ENCODE measurements at places on chromosomes 11 and 22.

- no peak for DNase-seq
Observed at GRCh38 chr11:47545298-47545697, 7.6 kb downstream of the CELF1 start.

GRCh38 chr11:15865212-15865987 is 490.9 kb downstream of the SOX6 start:
- DNase-seq: no peak

DNA sequence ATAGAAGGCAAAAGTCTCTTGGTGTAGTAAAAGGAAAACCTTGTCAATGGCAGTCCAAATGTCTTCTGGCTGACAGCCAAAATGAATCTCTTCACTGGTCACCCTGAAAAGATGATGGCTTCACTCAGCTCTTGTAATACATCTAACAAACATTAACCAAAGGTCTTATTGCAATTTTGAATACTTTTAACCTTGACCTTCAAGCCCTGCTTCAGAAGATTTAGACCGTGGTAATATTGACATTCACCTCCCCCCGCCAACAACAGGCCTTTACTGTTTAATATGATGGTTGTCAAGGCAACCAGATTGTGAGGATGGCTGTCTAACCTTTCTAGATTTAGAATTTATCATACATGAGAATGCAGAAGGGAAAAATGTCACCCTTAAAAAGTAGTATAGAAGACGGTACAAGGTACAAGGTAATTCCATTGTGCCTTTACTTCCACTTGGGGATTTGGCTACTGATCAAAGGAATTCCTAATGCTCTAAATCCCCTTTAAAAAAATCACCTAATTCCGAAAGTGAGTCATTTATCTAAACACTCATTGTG is 342.3 kb downstream of the LARGE1 start:
- DNase-seq: peak; percentile 69

DNA sequence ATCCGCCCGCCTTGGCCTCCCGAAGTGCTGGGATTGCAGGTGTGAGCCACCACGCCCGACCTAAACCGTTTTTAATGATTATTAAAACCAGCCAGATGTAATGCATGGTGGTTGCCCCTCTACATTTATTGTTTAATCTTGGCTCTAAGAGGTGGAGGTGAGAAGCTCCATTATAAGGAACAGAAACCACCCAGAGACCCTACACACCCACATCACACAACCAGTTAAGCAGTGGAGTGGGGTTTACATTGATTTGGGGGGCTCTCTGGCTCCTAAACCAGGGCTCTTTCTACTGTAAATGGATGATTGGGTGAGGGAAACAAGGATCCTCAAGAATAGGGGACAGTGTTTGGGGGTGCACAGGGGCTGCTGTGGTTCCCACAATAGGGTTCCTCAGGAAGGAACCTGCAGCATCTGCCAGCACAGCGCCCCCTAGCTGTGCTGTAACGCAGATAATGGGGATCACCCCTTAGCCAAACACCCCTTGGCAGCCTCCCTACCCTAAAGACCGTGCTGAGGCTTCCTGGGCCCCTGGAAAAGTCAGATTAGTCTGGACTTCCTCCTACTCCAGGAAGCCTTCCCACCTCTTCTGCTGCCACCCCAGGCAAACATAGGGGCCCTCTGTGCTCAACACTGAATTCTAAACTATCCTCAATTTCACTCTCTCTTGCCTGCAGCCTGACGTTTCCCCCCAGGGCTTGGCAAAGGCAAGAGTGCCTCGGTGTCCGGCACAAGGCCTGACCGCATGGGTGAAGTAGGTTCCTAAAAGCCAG is 2.4 kb downstream of the MPST start:
- DNase-seq: peak; percentile 55

GRCh38 chr11:14546672-14547071 is 26.5 kb upstream of the PSMA1 start:
- DNase-seq: no peak

DNA sequence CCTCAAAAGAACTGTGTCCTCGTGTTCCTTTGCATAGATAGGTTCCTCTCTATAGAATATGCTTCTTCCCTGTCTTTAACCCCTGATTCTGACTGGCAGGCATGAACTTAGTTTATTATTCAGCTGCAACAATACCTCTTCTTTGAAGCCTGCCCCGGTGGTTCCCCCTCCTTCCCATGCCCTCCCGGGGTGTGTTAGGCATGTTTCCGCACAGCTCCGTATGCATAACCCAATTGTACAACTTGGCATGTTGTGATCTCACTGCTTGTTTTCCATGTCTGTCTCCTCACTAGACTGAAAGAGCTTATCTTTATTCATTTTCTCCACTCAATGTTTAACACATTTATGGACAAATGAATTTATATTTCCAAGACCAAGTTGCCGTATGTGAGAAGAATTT is 72.6 kb downstream of the DEPDC5 start:
- no peak for DNase-seq

DNA sequence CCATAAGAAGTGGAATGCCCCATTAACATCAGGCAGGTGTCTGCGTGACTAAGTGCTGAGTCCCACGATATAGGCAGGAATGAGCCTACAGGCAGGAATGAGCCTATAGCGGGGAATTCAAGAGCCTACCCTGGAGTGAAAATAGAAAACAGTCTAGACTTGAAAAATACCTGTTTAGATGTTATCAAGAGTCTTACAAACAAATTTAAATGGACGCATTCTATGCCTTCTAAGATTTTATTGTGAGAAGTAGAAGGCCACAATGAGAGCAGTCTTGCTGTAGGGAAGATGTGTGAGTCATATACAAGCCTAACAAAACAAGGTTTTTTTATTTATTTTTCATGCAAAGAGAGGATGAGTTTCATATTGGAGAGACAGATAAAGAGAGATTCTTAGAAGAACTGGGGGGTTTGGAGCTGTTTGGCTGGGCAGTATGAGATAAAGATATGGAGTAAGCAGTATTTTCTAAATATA is 200.8 kb upstream of the ZC3H12C start:
- DNase-seq: no peak

DNA sequence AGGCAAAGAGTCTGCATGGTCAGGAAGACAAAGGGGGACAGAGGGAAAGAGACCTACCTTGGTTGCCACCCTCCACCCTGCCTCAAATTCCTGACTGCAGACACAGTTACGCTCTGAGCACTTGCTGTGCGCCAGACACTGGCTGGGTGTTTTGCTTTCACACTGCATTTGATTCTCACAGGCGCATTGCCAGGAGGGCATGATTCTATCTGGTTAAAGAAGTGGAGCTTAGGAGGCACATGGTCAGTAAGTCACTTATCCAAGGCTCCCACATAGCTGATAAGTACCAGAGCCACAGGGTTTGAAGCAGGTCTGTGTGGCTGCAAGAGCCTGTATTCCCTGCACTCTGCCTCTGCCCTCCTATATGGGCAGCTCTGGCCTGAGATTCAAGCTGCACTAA is 103.9 kb downstream of the TIMP3 start:
- no peak for DNase-seq

- no peak for DNase-seq
Observed at GRCh38 chr22:24423519-24424000, 3.8 kb upstream of the ADORA2A start.

DNA sequence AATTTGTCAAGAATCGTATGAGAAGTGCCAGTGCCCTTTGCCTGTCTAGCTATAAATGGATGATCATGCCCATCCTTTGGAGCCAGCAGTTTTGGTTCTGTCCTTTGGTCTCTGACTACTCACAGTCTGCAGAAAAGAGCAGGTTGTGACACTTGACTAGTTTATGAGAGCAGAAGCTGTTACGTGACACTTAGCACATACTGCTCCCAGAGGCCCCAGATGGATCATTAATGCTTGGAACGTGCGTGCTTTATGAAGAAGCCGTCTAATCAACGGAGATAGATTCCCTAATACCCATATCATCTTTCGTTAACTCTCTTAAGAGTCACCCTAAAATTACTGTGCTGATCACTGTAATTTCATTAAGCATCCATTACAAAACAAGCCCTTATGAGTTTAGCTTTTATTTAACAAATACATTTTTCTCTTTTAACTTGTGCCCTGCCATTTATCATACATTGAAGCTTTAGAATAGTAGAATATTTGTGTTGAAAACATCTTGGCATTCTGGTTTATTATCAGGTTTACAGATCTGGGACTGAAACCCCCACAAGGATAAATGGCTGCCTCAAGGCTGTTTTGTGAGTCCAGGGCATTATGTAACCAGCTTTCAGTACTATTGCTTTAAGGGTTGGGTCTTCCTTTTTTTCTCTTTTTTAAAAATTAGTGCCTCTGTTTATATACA is 47.0 kb upstream of the ADORA2A start:
- no peak for DNase-seq

- DNase-seq: no peak
Observed at GRCh38 chr22:44765571-44766285, 13.4 kb downstream of the ARHGAP8 start.

- DNase-seq: no peak
Observed at GRCh38 chr11:73277467-73277866, 5.3 kb downstream of the P2RY6 start.

- peak; percentile 79 for DNase-seq
Observed at GRCh38 chr11:76783896-76784813, 999 bp downstream of the TSKU start.

DNA sequence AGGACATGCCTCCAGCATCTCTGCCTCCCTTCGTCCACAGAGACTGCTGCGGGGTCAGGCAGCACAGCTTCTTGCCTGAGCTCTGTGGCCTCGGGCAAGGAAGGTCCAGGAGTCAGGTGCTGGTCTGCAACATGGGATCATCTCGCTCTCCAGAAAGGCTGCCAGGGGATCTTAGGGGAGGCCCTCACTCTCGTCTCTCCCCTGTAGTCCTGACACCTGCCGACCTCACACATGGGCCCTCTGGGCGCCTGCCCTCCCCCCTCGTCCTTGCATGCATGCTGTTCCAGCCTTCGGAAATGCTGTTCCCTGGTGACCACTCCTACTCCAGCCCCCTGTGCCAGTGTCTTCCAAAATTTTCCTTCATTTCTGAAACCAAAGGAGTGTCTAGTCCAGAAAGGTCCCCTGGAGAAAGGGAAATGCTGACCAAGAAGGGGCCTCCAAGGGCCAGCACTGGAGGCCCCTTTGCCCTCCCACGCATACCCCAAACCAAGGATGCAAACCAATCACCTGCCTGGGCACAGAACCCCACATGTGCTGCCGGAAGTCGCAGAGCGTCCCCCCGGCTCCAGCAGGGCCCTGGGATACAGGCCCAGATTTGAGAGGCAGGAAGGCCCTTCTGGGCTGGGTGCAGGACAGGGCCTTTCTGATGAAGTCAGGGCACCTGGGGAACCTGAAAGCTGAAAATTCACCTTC is 41.0 kb downstream of the IGF2 start:
- no peak for DNase-seq

DNA sequence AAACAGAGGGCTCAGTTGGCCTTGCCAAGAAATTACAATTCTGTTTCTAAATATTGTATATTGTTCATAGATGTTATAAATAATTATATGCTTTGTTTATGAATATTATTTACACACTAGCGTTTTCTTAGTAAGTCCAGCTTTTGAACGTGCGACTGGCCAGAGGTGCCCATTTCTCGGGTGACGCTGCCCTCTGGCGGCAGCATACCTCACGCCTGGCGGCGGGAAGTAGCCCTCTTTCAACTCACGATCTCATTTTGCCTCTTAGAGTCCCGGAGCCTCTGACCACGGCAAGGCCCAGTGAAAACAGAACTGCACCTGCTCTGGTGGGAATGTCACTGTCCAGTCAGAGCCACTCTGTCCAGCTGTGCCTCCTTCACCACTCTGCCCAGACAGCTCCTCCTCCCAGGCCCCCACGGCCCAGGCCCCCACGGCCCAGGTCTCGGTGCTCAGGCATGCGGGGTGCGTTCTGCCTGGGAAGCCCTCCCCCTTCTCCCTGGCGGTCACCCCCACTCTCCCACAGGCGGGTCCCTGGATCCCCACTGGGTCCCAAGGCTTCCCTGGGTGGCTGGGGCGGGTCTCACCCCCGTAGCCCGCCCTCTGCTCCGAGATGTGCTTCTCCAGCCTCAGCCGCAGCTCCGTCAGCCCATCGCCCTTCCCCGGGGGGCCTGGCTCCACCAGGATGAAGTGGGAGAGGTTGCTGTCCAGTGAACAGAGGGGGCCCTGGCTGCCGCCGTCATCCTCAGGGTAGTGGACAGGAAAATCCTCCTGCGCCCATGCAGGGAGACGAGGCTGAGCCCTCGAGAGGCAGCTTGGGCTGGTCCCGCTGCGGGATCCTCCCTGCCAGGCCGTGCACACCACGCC is 19.3 kb downstream of the TSSC4 start:
- DNase-seq: peak; percentile 88

DNA sequence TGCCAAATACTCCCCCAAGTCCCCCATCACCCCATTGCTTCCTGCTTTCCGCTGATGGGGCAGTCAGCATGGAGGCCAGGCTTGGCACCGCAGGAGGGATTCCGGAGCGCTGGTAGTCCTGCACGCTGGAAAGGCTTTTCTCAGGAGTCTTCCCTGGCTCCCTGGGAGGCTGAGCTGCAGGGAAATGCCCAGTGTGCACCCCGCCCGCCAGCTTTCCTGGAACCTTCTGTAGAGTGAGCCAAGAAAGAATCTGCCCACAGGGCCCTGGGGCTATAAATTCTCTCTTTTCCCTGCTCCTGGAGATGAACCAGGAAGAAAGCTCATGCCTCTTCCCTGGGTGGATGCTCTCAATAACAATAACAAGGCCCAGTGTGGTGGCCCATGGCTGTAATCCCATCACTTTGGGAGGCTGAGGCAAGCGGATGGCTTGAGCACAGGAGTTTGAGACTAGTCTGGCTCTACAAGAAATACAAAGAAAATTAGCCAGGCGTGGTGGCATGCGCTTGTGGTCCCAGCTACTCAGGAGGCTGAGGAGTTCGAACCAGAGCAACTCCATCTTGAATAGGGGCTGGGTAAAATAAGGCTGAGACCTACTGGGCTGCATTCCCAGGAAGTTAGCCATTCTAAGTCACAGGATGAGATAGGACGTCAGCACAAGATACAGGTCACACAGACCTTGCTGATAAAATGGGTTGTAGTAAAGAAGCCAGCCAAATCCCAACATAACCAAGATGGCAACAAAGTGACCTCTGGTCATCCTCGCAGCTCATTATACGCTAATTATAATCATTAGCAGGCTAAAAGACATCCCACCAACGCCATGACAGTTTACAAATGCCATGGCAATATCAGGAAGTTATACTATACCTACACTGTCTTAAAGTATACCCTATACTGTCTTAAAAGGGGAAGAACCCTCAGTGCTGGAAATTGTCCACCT is 46.4 kb upstream of the FTH1 start:
- peak; percentile 30 for DNase-seq

- DNase-seq: no peak
Observed at GRCh38 chr11:88363648-88364065, 26.1 kb upstream of the CTSC start.

- no peak for DNase-seq
Observed at GRCh38 chr11:60954421-60954820, 2.4 kb upstream of the SLC15A3 start.

DNA sequence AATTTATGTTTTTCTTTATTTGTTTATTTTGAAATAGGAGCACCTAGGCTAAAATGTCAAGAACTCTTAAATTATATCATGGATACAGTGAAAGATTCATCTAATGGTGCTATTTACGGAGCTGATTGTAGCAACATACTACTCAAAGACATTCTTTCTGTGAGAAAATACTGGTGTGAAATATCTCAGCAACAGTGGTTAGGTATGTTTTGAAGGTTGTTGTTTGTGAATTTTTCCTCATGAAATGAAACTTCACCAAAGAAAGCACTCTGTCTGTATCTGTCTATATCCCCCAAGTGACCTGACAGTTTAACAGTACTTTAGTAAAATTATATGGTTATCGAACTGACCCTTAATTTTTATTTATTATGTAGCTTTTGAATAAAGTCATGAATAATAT is 12.8 kb downstream of the ATM start:
- no peak for DNase-seq

All from HT-29 (cell line).